HT1080 (cell line): ENCODE measurements at places on chromosomes 1 and 21.
A peak's percentile ranks its signal among the peaks of the same experiment; 100 is the strongest.

- DNase-seq: no peak
Measured at GRCh38 chr1:90761781-90762589, 44.9 kb upstream of the BARHL2 start.

DNA sequence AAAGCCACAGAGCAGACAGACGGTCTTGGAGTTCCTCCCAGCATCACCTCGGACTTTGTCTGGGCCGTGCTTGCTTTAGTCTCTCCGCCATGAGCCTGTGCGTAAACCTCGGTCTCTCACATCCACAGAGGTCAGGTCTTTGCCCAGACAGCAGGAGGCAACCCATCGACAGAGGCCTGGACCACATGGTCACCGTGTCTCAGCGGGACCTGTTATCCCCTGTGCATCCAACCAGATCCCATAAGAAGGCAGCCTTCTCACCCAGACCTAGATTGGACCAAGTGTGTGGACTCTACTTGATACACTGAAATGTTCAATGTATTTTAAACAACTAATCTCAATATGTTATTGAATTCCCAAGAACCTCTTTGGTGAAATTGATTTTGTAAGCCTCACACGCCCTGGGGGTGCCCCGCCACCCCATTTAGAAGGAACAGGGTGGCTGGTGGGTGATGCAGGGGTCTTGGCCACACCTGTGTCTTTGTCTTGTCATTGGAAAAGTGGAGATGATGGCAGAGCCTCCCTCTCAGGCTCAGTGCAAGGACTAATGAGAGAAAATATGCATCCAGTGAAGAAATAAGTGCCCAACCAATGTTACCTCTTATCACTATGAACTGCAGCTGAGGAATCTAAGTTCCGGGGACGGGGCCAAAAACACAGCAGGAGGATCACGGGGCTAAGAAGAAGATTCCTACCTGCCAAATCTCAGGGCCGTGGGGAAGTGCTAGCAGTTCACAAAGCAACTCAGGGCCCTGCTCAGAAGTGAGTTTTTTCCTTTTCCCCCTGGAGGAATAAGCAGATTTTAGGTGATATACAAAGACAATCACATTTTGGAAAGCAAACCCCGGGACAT, 101.6 kb upstream of the BACE2 start:
- no peak for DNase-seq

DNA sequence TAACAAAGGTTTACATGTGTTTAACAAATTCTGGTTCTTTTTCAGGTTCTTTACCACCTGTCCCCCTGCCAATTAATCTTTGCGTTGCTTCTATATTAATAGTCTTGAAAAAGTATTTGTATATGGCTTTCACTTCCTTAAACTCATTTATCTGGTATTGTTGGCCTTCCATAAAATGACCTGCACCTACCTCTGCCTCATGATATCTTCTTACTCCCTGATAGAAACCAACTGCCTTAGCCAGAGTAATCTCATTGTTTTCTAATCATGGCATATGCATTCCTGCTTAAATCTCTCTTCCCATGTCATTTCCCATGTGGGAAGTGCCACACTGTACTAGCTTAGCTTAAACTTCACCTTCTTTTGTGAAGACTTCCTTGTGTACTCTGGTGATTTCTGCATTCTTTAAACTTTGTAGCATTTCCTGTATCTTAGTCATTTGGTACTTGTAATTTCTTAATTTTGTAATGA, 8.7 kb downstream of the SMG7 start:
- DNase-seq: peak; percentile 34

- DNase-seq: no peak
Measured at GRCh38 chr1:38436006-38436405, 389.4 kb upstream of the POU3F1 start.

DNA sequence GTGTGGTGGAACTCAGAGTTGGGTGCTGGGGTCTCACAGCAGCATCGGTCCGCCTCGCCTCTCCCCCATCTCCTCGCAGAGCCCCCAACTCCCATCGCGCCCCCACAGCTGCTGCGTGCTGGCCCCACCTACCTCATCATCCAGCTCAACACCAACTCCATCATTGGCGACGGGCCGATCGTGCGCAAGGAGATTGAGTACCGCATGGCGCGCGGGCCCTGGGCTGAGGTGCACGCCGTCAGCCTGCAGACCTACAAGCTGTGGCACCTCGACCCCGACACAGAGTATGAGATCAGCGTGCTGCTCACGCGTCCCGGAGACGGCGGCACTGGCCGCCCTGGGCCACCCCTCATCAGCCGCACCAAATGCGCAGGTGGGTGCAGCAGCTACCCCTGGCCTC, 24.2 kb downstream of the PTPRU start:
- DNase-seq: no peak

- peak; percentile 20 for DNase-seq
Measured at GRCh38 chr1:22107126-22107525, 35.8 kb downstream of the WNT4 start.

GRCh38 chr1:246279402-246279801, 227.7 kb downstream of the SMYD3 start:
- DNase-seq: no peak

DNA sequence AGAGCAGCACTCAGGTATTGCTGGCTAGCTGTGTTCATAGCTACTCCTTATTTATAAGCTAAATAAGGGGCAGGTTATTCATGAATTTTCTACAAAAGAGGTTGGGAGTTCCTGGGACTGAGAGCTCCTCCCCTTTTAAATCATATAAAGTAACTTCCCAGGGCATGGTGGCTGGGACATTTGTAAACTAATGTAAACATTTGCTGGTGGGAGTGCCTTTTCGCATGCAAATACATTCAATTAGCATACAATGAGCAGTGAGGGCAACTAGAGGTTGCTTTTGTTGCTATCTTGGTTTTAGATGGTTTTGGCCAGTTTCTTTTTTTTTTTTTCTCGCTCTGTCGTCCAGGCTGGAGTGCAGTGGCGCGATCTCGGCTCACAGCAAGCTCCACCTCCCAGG, 43.4 kb downstream of the GNPAT start:
- no peak for DNase-seq

GRCh38 chr1:8395433-8395866, 77.5 kb downstream of the SLC45A1 start:
- DNase-seq: no peak

DNA sequence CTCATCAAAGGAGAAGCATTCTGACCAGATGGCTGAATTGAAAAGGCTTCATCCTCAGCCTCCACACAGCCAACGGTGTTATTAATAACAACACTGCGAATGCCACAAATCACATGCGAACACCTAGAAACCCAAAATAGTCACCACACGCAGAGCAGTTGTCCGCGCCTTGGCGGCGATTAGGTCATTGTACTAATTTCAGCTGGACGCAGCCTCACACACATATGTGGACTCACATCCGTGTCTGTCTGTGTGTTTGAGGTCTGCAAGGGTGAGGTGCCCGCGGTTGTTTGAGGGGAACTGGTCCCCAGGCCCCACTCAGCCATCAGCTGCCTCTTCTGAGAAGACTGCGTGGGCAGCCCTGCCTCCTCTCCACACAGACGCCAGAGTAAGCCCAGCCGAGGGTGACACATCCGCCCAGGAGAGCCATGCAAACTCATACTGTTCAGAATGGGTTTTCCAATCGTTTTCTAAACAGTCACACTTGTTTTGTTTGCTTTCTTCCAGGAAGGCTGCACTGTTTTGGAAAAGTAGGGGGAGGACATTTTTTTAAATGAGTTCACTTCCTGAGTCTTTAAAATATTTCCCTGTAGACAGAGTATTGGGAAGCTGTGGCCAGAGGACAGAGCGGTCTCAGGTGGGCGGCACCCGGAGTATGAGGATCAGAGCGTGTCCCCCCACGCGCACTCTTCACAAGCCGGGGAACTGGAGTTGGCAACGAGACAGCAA, 53.4 kb downstream of the TOMM20 start:
- DNase-seq: peak; percentile 87

- DNase-seq: no peak
Measured at GRCh38 chr1:186179231-186179630, 195.8 kb downstream of the TPR start.

- DNase-seq: no peak
Measured at GRCh38 chr1:227102056-227102455, 162.0 kb downstream of the COQ8A start.

GRCh38 chr1:228093050-228093906, 9.8 kb downstream of the C1orf35 start:
- no peak for DNase-seq

DNA sequence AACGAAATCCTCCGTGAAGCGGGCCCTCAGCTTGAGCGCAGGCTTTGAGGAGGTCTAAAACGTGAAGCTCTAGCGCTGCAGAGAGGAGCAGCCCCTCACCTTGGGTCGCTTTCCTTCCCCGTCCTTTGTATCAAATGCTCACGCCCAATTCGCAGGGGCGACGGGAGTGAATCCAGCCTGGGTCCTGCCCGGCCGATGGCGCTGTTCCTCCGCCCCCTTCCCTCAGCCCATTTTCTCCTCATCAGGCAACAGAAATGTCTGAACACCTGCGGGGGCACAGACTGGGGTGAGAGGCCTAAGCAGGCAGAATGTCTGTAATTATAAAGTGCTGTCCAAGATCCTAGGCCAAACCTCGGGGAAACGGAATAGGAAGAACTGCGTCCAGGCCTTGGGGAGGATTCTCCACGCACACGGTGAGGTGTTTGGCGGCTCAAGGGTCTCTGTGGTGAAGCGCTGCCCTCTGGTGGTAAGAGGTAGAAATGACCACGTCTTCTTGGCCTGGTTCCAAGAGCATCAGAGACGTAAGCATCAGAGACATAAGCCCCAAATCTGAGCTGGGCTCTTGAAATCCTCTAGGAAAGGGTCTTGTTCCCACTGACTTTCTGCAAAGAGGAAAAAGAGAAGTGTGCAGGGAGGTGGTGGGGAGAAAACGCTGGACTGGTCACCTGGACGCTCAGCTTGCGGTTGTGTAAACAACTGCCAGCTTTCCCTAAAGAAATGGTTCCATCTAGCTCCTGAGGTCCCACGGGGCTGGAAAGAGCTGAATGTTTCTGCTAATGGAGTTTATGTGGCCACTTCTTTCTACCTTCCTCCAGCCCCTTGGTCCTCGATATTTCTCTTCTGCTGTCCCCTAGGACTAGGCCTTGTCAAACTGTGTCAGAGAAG, 92.1 kb upstream of the CD53 start:
- DNase-seq: peak; percentile 74

GRCh38 chr1:111489604-111490003, 13.8 kb downstream of the ADORA3 start:
- no peak for DNase-seq

GRCh38 chr1:247421074-247421473, 5.1 kb downstream of the NLRP3 start:
- DNase-seq: peak; percentile 18

DNA sequence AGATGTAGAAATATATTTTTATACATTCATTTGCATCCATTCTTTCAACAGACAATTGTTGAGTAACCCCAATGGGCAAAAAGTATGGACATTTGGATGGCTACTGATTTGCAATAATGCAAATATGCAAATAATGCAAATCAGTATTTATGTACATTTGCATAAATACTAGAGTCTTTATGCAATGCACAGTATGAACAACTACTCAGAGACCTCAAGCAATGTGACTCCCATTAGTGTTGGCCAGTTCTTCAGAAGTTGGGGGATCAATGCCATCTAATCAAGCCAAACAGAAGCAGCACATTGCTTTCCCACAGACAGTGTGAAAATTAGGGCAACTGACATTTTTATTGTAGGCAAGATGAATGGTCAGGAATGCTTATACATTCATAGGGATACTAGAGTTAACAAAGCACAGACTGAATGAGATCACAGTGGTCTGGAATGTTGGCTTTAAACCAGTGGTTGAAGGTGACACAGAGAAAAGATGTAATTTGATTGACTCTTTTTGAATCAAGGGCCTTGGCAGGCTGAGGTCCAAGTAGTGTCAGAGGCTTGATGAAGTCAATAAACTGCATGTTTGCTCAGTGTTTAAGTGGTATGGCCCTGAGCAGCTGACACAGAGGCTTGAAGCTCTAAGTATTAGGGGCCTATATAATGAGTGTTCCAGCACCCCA, 256.6 kb downstream of the CTH start:
- DNase-seq: no peak

- no peak for DNase-seq
Measured at GRCh38 chr1:160149716-160150115, 1.7 kb upstream of the ATP1A4 start.

DNA sequence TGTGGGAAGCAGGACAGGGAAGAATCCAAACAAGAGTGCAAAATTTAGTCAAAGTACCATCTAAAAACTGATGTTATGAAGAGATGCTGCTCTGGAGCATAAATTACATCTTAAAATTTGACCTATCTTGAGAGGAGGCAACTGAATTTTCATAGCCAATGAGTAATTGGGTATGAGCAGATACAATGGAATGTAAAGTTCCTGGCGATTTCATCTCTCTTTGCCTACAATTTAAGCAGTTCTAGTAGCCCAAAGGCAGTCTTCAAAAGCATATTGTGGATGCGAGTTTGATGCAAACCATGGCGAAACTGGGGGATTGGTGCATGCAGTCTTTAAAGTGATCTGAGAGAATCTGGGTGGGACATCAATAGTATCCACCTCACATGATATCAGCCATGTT, 1265.9 kb downstream of the BRINP3 start:
- DNase-seq: peak; percentile 37

DNA sequence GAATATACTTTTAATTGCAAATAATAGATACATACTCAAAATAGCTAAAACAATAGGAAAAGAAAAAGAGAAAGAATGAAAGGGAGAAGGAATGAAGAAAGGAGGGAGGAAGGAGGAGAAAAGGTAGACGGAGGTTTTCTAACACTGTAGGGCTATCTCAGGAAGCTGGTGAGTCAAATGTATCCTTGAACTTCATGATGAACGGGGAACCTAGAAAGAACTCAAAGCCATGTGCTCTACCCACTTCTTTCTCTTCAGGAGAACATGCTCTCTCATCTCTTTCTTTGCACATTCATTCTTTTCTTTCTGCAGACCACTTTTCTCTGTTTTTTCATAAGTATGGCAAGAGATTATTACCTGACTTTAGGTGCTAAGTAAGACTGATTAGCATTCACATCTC, 37.3 kb upstream of the ZNF644 start:
- no peak for DNase-seq

DNA sequence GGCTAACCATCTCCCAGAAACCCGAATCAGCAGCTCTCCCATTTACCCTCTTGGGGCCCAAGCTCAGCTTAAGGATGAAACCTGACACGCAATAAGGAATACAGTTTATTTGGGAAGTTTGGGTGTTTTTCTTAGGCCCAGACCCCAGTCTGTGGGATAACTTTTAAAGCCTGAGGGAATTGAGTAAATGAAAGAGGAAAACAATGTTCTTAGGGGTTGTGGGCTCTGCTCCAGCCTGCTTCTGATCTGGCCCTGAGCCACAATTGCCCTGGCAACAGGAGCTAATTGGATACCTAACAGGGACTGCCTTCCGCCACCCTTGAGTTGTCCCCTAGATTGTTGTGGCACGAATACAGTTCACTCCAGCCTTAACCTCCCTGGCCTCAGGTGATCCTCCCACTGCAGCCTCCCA, 20.1 kb downstream of the DYRK3 start:
- DNase-seq: no peak

GRCh38 chr1:115814685-115815398, 26.1 kb downstream of the NHLH2 start:
- DNase-seq: no peak

- DNase-seq: peak; percentile 96
Measured at GRCh38 chr1:156896490-156897033, 3.0 kb downstream of the PEAR1 start.

GRCh38 chr1:170630977-170631376, 33.0 kb upstream of the PRRX1 start:
- DNase-seq: no peak
